ENCODE measurements at places on chromosomes 4 and X.

DNA sequence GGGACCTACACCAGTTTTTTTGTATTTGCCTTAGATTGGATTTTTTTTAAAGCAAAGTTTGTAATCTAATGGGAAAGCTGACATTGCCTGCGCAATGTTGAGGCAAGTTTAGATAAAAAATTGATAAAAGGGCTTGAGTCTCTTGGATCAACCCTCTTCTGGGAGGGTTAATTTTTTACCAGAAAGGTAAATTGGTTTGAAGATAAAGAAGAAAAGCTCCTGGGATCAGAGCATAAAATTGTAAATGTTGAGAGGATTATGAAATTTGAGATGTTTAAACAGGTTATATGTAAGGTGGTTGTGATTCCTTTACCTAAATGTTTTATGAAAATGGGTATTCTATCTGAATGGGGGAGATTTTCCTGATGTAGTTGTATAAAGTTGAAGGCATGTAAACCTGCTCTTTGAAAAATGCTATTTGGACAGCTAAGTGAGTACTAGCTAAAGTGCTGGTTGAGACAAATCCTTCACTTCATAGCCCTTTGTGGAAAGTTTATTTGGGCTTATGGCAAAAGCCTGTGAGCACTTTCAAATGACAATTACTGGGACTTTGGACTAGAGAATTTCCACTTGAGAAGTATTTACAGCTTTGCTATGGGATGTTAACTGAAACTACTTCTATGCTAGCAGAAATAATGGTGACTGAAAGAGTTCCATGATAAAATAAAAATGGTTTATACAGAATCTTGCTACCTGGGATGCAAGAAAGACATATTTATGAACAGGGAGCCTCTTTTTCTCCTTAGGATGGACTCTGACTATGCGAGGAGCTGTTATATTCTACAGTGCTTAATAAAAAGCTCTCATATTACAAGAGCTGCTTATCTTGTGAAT lies 56.2 kb downstream of the UGT2B10 start:
- no peak for DNase-seq

- DNase-seq = no peak
These were observed 12.8 kb downstream of the APLN start for GRCh38 chrX:129641941-129642340.

GRCh38 chr4:147334478-147334877 lies 146.4 kb upstream of the EDNRA start:
- no peak for DNase-seq

GRCh38 chrX:47933946-47934345 lies 69.8 kb downstream of the ZNF182 start:
- no peak for DNase-seq

DNA sequence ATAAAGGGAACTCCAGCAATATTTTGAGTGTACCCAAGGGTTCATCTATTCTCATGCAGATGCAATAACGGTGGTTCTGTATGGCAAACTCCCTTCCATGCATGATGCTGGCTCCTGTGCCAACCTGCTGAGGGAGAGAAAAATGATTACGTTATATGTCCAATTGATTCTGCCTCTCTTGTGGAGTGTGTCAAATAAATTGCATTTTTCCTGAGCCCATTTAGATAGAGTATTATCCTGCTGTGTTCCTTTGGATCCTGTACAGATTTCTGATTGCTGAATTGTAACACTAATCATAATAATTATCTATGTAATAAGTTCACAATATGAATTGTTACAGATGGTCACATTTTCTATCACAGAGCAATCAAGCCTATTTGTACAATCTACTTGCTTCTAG lies 821.7 kb downstream of the C4orf33 start:
- no peak for DNase-seq

DNA sequence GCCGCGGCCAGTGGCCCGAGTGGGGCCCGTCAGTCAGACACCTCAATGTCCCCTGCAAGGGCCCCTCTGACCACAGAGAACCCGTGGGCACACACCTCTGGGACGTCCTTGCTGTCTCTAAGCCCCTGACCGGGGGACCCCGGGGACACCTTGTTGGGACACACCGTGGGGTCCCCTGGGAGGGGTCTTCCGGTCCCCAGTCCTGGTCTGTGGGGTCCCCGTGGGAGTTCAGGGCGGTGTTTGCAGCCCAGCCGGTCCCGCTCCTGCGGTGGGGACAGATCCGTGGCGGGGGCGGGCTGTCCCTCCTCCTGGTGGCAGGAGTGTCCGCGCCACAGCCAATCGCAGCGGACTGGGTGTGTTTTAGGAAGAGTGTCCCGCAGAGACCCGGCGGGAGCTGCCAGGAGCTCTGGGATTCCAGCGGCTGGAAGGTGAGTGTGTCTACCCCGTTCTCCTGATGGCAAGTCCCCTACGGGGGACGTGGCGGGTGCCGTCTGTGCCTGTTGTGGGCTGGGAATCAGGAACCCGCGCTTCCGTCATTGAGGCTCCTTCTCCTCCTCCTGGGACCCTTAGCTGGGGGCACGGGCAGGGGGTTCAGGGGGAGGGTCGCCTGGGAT lies 5.1 kb upstream of the PLCXD1 start:
- peak; percentile 41 for DNase-seq

GRCh38 chr4:181761156-181761555 lies 482.0 kb upstream of the TENM3 start:
- DNase-seq = no peak

- no peak for DNase-seq
These were observed 225.2 kb downstream of the MID1 start for GRCh38 chrX:10395179-10395578.

- peak; percentile 14 for DNase-seq
These were observed 705 bp downstream of the RPS6KA3 start for GRCh38 chrX:20265726-20266681.

DNA sequence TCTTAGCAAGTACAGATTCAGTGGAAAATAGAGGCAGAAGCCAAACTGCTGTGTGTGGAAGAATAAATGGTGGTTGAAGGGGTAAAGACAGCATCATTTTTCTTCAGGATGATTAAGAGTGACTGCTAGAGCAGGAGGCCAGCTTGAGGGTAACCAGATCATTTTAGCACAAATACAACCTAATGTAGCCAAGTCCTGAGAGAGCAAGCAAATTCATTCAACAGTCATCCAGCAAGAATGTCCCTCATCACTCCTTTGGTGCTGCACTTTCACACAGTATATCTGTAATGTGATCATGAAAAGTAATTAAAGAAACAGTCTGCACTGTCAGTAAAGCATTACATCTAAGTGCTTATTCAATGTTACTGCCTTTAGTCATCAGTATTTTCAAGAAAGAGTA lies 44.8 kb downstream of the NPFFR2 start:
- no peak for DNase-seq

DNA sequence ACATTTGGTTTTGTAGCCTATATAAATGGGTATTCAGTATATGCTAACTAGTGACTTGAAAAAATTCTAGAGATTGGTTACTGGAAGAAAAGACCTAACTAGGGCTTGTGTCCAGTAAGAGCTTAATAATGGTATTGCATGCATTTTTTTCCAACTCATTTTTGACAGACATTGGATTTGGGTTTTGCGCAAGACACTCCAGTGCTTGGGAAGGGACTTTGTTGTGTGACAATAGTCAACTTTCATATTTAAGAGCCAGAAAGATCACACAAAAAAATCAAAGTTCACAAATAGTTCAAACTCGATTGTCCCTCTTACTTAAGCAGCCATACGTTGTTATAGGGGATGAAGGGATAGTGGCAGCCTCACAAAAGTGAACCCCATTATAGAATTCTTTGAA lies 1.2 kb upstream of the HSD17B11 start:
- no peak for DNase-seq

- no peak for DNase-seq
These were observed 33.5 kb upstream of the ELOVL6 start for GRCh38 chr4:110231869-110232268.

GRCh38 chrX:135060697-135061096 lies 8.8 kb upstream of the RTL8A start:
- no peak for DNase-seq

GRCh38 chrX:50839730-50840129 lies 25.7 kb upstream of the SHROOM4 start:
- DNase-seq = no peak

DNA sequence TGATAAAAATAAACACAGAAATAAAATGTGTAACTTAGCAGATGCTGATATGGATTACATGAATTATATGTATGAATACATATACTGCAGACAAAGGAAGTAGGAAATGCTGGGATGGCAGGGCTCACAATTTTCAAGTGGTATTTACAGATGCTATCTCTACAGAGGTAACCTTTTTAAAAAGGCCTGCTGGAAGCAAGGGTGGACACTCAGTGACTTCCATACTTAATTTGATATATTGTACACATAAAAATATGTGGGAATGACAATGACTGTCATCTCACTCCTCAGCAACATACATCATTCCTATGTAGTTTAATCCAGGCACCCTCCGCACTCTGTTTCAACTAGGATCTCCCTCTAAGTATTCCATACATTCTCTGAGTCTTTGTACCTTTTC lies 452.9 kb downstream of the DTHD1 start:
- no peak for DNase-seq
